Stimulated activated CD4-positive, alpha-beta T cell treated with anti-CD3 and anti-CD28 coated beads, Interleukin-12 subunit alpha, Interleukin-12 subunit beta, amount 100 ng/mL, for 48 hours (primary cell): ENCODE measurements at places on chromosomes 13 and 19.

DNA sequence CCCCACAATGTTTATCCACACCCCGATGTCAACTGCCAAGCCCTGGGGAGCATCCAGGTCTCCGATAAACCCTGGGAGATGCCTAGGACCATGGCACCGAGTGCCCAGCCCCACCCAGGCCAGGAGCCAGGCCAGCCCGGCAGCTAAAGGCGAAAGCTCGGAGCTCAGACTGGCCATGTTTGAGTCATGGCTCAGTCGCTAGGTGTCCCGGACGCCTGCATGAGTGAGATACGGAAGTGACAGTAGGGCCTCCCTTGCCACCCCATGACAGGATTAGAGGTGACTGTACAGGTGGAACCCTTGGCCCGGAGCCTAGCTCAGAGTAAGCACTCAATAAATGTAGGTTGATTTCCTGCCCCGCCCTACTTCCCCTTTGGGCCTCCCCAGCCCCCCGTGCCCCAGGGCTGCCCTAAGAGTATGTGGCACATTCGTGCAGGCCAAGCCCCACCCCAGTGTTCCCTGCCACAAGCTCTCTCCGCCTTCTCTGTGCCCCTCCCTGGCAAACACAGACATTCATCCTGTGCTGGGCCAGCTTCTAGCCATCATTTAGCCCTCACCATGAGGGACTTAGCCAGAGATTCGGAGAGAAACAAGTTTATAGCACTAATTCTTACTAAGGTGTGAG lies 5.8 kb upstream of the TPM4 start:
- DNase-seq = peak; percentile 57

DNA sequence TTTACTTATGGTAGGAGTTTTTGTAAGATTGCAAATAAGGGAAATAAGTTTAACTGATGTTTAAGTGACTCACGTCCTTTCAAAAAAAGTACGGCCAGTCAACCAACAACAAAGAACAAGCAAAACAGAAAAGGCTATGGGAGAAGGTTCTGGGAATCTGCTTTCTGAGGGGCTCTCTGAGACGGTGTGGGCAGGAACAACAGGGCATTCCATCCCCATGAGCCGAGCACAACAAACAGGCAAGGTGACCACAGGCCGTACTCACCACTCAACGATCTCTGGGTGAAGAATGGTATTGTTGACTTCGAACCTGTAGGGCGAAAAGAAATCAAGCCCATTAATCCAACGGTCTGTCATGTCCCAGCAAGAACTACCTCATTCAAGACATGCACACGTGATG lies 43.8 kb downstream of the PEPD start:
- no peak for DNase-seq

DNA sequence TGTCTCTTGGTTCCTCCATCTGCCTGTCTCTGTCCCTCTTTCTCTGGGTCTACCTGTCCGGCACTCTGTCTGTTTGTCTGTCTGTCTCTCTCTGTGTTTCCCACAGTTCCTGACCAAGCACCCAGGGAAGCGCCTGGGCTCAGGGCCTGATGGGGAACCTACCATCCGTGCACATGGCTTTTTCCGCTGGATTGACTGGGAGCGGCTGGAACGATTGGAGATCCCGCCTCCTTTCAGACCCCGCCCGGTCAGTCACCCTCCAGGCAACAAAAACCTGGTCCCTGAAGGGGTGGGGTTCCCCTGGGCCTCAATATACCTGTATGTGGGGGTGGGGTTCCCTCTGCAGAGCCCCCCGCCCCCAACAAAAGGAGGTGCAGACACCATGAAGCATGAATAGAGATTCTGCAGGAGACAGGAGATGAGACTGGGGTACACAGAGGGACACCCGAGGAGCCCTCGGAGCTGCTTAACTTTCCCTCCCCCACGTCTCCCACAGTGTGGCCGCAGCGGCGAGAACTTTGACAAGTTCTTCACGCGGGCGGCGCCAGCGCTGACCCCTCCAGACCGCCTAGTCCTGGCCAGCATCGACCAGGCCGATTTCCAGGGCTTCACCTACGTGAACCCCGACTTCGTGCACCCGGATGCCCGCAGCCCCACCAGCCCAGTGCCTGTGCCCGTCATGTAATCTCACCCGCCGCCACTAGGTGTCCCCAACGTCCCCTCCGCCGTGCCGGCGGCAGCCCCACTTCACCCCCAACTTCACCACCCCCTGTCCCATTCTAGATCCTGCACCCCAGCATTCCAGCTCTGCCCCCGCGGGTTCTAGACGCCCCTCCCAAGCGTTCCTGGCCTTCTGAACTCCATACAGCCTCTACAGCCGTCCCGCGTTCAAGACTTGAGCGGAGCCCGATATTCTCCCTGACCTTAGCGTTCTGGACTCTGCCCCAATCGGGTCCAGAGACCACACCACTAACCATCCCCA lies 2.6 kb upstream of the CACNG7 start:
- DNase-seq = peak; percentile 69

GRCh38 chr13:40983259-40983658 lies 35.9 kb downstream of the ELF1 start:
- DNase-seq = no peak

DNA sequence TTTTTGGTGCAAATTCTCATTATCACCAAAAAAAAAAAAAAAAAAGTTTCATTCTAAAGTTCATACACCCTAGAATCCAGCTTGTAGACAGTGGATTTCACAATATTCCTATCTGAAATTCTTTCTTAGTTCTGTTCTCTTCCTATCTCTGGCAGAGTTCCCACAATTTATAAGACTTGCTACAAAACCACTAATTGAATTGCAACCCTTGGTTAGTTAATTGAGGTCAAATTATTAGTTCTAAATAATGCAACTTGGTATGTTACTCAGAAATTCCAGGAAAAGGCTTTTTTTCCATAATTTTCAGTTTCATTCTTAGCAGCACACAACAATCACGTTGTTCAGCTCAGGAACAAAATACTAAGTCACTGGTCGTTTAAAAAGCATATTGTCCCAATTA lies 58.5 kb downstream of the SPATA13 start:
- no peak for DNase-seq

DNA sequence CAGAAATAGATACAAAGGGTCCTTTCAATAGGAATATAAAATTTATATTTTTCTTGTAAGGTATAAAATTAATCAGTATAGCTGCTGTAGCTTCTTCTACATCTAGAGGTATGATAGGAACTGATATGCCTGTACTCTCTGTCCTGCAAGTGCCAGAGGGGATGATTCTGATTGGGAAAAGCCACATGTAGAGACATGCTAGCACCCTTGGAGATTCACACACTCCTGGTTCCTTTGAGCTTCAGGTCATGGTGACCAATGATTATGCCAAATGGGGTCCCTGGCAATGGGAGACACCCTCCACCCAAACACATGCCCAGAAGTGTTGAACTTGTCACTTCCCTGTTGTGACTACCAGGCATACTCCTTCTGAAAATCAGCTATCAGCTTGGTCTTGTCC lies 14.7 kb upstream of the METTL21C start:
- no peak for DNase-seq

DNA sequence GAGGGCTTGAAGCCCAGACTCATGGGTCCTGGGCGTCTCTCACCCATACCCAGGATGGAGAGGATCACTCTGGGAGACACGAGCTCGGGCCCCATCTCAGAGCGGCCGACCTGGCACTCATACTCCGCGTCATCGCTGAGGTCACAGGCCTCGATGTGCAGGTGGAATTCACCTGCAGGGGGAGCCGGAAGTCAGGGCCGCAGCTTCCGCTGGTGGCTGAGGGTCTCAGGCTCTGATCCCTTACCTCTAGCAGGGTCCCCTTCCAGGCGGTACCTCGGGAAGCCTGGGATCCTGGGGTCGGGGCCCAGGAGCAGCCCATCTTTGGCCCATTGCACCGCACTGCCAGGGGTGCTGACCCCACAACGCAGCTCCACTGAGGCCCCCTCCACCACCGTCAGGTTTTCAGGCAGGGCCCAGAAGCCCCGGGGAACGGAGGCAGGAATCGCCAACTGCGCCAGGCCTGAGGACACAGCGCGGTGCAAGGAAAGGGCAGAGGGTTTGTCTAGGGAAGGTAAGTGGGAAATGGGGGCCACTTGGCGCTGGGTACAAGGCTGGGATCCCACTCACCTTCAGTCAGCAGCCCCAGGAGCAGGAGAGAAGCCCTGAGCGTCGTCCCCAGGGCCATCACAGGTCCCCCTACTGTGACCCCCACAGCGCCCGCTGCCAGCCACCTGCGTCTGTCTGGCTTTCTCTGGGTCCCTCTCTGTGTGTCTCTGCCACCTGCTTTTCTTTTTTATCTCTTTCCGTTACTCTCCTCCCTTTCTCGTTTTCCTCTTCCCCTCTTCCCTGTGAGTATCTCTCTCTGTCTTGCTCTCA lies 883 bp downstream of the NPHS1 start:
- no peak for DNase-seq

GRCh38 chr13:108830916-108831315 lies 201.5 kb downstream of the MYO16 start:
- DNase-seq = no peak

- no peak for DNase-seq
Observed at GRCh38 chr19:19226204-19226603, 14.4 kb downstream of the NCAN start.

GRCh38 chr19:56707821-56708220 lies 36.3 kb upstream of the ZNF835 start:
- DNase-seq = no peak

GRCh38 chr13:112183532-112184090 lies 116.7 kb downstream of the SOX1 start:
- DNase-seq = no peak

DNA sequence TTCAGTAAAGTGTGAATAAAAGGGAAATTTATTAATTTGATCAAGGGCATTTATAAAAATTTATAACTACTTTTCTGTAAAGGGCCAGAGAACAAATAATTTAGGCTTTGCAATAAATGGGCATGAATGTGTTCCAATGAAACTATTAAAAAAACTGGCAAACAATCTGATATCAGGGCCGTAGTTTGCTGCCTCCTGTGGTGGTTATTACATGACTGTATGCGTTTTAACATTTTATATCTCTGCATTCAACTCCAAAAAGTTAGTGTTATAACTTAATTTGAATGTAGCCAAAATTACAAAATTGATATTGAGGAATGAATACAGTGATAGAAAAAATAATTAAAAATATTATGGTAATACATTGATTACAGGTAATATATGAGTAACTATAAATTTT lies 80.5 kb upstream of the POSTN start:
- DNase-seq = no peak

- no peak for DNase-seq
Observed at GRCh38 chr13:70896136-70896535, 787.9 kb upstream of the KLHL1 start.

GRCh38 chr13:27374126-27374613 lies 50.2 kb upstream of the GTF3A start:
- DNase-seq = no peak

GRCh38 chr19:51735759-51736449 lies 12.1 kb upstream of the HAS1 start:
- no peak for DNase-seq

DNA sequence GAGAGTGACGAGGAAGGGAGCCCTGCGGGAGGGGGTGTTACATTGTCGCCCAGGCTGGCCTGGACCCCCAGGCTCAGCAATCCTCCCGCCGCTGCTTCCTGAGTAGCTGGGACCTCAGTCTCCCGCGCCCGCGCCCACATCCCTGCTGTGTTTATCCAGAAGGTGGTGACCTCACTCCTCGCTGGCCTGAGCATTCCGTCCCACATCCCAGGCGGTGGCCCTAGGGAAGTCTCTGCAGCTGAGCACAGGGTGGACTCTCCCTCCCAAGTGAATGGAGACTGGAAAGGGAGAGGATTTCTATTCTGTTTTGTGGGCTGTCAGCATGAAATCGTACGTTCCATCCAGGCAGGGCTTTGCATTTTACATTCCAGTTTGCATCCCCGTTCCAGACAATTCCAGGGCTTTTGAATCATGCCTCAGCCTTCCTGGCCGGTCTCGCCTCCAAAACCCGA lies 401 bp upstream of the ZNF765 start:
- DNase-seq = no peak

DNA sequence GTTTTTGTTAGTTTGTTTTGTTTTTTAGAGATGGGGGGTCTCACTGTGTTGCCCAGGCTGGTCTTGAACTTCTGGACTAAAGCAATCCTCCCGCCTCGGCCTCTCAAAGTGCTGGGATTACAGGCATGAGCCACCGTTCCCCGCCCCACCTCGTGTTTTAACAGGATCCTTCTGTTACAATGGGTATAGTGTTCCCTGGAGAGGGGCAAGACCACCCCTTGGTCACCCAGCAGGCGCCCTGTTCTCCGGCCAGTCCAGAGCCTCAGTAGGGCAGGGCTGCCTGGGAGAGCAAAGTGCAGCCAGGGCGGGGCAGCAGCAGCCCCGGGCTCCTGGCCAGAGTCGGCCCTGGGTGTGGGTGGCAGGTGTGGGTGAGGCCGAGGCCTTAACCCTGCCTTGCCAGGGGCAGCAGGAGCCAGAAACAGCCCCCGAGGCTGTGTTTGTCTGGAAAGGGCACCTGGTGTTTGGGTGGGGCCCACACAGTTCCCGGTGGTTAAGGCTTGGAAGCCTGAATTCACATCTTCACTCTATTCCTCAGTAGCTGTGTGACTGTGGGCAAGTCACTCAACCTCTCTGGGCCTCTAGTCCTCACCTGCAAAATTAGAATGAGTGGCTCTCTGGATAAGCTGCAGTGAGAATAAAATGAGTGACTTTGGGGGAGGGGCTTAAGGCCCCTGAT lies 7.2 kb downstream of the VASP start:
- no peak for DNase-seq

DNA sequence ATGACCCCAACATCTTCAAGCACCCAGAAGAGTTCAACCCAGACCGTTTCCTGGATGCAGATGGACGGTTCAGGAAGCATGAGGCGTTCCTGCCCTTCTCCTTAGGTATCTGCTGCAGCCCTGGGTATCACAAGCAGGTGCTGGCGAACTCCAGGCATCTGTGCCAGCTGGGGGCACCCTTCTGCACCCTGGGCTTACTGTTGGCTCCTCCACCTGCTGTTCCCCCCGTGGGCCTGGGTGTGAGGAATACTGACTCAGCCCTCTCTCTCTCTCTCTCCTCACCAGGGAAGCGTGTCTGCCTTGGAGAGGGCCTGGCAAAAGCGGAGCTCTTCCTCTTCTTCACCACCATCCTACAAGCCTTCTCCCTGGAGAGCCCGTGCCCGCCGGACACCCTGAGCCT lies 13.0 kb downstream of the CYP2S1 start:
- DNase-seq = no peak

DNA sequence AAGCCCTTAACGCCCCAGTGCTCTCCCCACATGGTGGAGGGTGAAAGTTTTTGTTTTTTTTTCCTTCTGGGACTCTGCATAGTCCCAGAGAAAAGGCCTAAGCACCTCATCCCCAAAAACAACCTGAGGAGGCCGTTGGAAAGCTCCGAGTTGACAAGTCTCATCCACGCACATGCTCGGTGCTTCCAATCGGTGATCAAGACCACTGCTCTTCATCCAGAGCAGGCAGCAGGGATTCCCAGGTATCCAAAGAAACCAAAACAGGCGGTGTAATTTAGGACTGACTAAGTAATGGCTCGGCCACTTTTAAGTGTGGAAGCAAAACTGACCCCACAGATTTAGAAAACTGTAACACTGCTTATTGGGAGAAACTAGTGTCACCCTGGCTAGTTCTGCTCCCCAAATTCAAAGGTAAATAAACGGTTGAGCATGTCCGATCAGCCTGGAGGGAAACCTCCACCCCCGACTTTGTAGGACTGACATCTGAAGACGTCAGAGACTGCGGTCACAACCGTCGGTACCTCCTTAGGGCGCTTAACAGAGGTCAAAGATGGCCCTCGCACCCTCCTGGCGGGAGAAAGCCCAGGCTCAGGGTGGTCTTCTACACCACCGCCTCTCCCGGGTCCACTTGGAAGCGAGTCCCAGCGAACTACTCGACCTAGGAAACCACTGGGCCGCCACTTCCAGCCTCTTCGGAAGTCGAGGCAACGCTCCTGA lies 997 bp upstream of the ZNF446 start:
- DNase-seq = no peak

- DNase-seq = no peak
Observed at GRCh38 chr19:56125806-56126590, 4.9 kb upstream of the ZNF787 start.
